ENCODE measurements at places on chromosomes 1 and 21.

DNA sequence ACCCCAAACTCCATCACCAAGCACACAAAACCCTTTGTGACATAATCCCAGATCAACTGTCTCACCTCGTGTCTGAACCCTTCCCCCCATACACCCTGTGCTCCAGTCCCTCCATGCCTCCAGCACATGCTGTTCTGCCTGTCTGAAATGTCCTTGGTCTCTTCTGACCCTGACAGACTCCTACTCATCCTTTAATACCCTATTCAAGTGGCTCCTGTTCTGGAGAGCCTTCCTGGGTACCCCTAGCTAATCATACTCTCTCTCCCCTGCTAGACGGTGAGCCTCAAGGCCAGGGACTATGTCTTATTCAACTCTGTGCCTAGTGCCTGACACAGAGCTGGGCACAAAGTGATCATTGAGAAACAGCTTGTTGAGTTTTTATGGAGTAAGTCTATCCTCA, 125.0 kb downstream of the LACTBL1 start:
- no peak for DNase-seq

DNA sequence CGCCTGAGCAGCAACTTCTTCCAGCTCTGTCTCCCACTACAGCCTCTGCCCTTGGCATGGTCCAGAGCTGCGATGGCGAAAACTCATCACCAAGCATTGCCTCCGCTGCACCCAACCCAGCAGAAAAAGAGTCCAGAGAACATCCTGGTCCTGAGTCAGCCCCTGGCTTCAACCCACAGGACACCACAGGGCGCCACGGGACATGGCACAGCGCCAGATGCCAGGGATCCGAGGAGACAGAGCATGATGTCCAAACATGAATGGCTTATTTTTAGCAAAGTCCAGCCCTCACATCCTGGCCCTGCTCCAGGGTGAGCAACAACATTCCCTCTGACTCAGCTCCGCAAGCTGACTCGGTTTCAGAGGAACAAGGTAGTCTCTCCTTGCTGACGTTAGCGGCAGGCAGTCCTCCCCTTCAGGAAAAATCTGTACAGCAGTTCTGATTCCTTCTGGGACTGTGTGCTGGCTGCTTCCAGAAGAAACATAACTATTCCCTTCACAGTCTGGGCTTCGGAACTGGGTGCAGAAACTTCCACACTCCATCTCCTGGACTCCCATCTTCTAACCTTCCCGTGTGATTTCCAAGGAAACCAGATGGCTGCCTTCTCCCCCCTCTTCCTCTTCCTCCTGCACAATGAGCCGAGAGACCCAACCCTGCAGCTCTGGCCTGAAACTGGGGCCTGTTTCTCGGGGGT, 131.3 kb downstream of the TOMM20 start:
- DNase-seq = no peak

- DNase-seq = no peak
Measured at GRCh38 chr21:16678429-16679160, 834.2 kb upstream of the CXADR start.

- DNase-seq = no peak
Measured at GRCh38 chr1:199453723-199454122, 573.8 kb upstream of the NR5A2 start.

DNA sequence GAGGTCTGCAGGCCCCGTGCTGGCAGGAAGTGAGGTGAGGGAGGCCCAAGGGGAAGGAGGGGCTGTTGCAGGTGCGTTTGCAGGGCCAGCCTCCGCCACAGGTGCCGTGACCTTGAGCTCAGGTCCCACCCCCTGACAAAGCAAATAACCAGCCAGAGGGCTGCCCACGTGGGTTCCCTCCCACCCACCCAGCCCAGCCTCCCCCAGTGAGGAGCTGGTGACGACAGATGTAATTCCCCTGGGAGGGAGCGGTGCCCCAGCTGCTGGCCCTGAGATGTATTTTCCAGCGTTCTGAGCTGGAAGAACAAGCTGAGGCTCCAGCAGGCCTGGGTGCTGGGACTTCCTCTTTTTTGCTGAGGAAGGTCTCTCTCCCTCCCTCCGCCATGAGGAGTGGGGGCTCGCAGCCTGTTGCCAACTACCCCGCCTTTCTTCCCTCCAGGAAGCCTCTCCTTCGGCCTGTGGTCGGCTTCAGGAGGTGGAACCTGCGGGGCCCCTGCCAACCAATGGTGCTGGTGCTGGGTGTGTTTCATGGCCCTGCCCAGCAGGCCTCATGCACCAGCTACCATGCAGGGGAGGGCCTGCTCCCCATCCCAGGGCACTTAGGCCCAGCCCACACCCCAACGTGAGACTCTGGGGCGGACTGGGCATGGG, 153.2 kb downstream of the PRDM16 start:
- DNase-seq = no peak

- DNase-seq = no peak
Measured at GRCh38 chr1:70411360-70411844, 334 bp downstream of the CTH start.

DNA sequence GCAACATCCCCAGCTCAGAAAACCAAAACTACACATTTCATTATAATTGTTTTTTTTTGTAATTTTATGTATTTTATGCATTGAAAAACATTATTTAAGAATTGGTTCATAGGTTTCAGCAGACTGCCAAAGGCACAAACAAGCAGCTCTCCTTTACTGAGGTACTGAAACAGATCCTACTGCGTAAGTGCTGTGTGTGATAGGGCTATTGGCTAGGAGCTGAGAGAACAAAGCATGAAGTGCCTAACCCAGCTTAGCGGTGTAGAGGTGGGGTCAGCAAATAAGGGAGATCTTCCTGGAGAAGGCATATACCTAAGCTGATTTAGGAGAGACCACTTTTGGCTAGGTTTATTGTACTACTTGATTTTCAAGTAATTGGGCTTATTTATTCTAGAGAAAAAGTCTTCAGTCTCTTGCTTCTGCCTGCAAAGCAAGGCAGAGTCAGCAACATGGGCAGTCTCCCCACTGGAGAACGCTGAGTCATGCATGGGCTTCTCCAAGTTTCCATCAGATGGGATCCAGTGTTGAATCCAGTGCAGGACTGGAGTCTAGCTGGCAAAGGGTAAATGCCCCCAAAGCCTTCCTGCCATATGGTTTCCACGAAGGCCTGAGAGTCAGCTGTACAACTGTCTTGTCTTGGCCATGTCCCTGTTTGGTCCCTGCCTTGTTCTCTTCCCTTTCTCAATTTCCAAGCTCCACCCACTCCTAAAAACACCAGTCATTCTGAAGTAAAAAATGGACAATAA, 18.0 kb upstream of the YTHDF2 start:
- DNase-seq = no peak

DNA sequence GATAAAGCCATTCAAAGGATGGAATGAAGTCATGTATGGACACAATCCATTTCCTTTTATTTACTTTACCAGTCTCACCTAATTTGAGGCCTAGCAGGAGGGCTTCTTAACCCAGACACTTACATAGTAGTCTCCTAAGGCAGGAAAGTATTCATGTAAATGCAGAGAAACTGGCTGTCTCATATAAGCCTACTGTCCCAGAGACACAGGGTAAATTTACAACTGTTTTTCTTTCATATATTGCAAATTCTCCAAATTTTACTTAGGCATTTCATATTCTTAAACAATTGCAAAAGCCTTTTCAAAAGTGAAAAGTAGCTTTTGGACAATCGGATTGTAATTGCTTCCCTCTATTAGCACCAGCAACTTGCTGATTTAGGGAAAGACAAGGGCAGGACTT, 29.9 kb downstream of the SPAG17 start:
- DNase-seq = no peak

GRCh38 chr1:9196129-9197040, 38.2 kb upstream of the H6PD start:
- DNase-seq = no peak

DNA sequence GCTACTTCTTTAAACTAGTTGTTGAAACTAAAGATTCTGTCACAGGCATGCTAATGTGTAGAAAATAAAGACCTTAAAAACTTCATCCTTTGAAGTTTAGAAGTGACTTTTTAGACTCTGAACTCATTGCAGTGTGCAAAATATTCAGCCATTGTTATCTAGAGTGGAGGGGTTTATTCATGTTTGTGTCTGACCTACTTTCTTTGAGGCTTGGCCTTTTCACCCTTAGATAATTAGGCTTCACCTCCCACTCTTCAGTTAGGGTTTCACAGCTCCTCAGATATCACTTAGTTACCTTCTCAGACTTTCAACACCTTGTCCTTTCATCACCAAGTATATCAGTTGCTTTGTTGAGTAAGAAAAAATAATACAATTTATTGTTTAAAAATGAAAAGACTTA, 75.9 kb downstream of the IVNS1ABP start:
- no peak for DNase-seq

DNA sequence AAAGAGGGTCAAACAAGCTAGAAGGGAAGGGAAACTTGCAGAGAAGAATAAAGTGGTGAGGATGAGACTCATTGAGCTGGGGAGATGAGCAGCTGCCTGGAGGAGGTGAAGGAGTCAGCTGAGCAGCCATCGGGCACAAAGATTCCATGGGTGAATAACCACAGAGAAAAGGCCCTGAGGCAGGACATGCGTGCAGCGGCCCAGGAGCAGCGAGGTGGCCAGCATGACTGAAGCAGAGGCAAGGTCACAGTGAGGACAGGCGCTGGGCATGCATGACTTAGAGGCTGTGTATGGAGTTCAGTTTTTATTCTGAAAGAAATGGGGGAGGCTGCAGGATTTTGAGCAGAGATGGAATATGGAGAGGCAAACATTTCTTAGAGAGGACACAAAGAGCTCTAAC, 24.9 kb downstream of the OLFML2B start:
- no peak for DNase-seq

GRCh38 chr21:26443867-26444266, 129.2 kb downstream of the CYYR1 start:
- DNase-seq = no peak

GRCh38 chr1:117341123-117341522, 26.1 kb upstream of the MAN1A2 start:
- no peak for DNase-seq

- no peak for DNase-seq
Measured at GRCh38 chr1:76110666-76111065, 36.1 kb downstream of the ST6GALNAC3 start.

- DNase-seq = no peak
Measured at GRCh38 chr1:10338047-10338446, 60.8 kb upstream of the PGD start.

DNA sequence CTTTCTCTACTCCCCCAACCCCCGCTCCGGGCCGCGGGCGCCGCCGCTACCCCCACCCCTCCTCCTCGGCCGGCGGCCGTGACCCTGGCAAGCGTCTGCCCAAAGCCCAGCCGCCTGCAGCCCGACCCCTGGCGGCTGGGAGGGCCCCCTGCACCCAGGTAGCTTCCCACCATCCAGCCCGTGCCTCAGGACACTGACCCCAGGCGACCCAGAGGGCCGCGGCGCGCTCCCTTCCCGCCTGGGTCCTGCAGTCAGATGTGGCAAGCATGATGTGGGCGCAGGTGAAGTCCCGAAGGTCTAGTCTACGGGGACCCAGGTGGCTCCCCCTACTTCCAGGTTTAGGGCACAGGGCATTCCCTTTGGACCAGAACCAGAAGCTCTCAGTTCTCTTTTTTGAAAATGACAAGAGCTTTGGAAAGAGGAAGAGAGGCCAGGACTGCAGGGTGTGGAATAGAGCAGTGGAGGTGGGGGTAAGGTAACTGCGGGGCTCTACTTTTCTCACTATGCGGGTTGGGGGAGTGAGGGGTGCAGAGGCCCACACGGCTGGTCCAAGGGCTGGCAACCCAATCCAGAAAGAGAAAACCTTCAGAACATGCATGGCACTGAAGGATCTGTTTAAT, at the start of gene DENND4B:
Gene DENND4B, minus strand, starts transcription at position 97 of the 620 bp plus-strand sequence. CDS start 2,344 bp downstream, outside the sequence.
- peak; percentile 100 for DNase-seq

- no peak for DNase-seq
Measured at GRCh38 chr1:241531195-241532161, 700 bp upstream of the KMO start.

DNA sequence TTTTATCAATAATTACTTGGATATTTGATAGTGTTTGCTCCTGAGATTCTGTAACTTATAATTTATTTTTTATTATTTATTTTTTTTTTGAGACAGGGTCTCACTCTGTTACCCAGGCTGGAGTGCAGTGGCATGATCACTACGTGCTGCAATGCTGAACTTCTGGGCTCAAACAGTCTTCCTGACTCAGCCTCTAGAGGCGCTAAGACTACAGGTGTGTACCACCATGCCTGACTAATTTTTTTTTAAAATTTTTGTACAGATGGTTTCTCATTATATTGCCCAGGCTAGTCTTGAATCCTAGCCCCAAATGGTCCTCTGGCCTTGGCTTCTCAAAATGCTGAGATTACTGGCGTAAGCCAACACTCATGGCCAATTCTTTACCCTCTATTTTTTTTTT, 845.5 kb upstream of the ADGRL4 start:
- no peak for DNase-seq

GRCh38 chr1:116674011-116674531, 6.5 kb upstream of the IGSF3 start:
- DNase-seq = no peak

- DNase-seq = no peak
Measured at GRCh38 chr1:24567792-24568388, 12.0 kb downstream of the NCMAP start.

DNA sequence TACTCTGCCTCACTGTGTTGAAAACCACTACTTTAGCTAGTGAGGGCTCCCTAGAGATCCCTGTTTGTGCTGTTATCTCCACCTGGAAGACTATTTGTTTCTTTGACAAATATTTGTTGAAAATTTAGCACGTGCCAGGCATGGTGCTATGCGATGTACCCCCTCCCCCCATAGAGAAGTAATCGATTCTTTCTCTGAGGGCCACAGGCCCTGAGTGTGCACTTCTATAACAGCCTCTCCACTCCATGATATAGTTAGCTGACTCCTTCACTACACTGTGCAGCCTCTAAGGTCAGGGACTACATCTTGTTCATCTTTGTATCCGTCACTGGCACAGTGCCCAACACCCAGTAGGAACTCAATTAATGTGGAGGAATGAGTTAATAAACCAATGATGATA, 17.3 kb upstream of the RBM15 start:
- DNase-seq = no peak

GRCh38 chr1:40592107-40592803, 60.8 kb downstream of the ZNF684 start:
- DNase-seq = no peak

GRCh38 chr1:218852527-218852926, 321.2 kb upstream of the LYPLAL1 start:
- DNase-seq = no peak

DNA sequence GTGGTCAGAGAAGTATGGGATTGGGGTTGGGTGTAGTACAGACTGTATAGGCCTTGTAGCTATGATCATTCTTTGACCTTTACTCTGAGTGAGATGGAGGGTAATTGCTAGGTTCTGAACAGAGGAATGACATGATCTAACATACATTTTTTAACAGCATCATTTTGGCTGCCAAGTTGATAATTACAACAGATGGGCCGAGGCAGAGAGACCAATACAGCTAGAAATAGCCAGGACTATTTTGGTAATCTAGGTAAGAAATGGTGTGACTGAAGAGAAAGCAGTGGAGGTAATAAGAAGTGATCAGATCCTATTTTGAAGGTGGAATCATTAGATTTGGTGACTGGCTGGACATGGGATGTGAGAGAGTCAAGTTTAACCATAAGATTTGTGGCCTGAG, 43.5 kb downstream of the RPAP2 start:
- no peak for DNase-seq

- no peak for DNase-seq
Measured at GRCh38 chr1:20660847-20661206, 342 bp downstream of the DDOST start.

Measured in D721Med (cell line).